ENCODE measurements at places on chromosomes 13 and 19.
A peak's percentile ranks its signal among the peaks of the same experiment; 100 is the strongest.

DNA sequence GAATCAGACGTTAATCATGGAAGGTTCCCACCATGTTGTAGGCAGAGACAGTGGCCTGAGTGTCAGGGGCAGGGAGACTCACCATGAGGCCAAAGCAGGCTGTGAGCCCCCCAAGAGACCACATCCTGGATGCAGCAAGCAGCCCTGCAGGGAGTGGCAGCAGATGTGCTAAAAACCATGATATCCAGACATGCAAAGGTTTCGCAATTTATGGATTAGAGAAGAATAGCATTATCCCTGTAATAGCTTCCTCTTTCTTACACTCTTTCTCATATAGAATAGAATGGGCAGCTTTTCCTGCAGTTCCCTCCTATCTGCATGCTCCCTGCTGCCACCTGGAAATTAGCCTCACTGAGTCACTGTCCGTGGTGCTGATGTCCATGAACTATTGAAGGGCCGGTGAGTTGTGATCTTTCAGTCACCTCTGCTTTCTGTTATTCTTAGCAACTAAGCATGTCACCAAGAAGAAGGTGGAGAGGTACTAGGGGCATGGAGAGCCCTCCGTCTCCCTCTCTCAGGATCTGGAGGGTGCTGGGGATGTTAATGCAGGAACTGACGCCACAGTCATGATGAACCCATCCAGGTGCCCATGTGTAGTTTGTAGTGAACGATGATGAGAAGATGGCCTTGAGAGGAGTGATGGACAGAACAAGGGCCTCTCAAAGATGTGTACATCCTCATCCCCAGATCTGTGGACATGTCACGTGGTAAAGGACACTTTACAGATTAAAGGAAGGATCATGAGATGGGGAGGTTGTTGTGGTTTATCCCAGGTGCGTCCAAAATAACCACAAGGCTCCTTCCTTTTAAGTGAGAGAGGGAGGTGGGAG is 9.9 kb downstream of the CEACAM4 start:
- peak; percentile 21 for DNase-seq

- DNase-seq, result peak; percentile 15
These were observed 18.3 kb downstream of the NWD1 start for GRCh38 chr19:16737911-16738310.

DNA sequence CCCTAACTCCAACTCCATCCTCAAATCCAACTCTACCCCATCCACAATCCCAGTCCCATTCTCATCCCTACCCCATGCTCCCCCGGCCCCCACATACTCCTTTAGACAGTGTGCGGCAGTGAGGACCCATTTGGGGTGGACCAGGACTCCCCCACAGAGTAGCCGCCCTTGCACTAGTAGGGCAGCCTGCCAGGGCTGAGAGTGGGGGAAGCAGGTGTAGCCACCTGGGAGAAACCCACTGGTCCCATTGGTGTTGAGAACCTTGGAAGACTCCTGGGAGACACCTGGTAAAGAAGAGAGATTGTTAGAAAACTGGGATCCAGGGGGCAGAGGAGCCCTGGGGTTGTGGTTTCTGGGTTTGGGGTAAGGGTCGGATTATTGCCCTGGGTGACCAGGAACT is 4.6 kb downstream of the KLK13 start:
- no peak for DNase-seq

- no peak for DNase-seq
These were observed 1.4 kb downstream of the NPAS1 start for GRCh38 chr19:47020992-47021496.

DNA sequence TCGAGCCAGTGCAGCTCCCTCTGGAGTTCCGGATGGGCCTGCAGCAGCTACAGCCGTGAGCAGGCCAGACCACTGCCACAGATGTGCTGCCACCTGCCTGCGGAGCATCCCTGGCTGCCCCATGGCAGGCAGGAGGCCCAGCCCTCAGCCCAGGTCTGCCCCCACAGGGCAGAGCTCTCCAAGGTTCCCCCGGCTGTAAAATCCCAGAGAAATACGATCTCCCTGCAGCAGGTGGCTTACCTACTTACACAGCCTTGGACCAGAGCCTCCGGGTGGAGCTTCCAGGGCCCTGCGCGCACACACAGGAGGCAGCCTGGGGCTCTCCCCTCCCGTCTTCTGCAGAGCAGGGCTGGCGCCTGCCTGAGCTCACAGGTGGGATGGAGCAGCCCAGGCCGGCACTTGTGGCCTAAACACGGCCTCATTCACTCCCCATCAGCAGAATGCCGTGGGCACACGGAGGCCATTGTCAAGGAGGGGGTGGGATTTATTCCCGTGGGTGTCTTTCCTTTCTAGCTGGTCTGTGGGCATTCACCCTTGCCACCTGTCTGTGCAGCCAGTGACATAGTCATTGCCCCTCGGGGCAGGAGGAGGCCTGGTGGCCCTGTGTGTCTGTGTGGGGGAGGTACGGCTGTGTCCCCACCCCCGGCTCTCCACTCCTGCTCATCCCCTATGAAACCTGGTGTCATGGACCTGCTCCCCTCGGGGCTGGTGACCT is 118.0 kb downstream of the KDM4B start:
- DNase-seq, result no peak

DNA sequence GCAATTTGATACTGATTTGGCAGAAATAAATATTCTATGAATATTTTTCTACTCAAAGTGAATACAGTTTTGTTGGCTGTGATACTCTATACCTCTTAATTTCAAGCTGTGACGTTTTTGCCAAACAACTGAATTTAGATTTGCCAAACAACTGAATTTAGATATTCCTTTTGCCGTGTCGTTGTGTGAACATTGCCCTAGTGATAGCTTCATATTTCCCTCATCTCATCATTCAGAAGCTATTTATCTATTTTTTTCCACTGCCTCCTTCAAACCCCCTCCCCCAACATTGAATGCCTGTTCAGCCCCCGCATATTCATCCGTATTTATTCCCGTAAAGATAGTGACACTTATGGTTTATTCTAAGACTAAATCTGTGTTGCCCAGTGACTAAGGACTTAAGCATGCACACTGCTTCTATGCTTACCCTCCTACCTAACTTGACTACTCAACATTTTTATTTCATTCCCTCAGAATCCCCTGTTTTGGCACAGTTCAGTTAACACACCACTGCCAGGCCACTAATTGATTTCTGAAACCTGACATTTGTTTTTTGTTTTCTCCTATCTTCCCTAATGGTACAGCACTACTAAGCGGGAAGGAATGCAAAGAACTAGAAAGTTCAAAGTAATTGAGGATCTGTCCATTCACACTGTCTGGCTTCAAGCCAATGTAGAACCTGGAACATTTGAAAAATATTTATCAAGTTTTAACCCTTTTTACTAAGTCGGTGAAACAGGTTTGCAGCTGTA is 2.8 kb upstream of the KLF5 start:
- peak; percentile 54 for DNase-seq

DNA sequence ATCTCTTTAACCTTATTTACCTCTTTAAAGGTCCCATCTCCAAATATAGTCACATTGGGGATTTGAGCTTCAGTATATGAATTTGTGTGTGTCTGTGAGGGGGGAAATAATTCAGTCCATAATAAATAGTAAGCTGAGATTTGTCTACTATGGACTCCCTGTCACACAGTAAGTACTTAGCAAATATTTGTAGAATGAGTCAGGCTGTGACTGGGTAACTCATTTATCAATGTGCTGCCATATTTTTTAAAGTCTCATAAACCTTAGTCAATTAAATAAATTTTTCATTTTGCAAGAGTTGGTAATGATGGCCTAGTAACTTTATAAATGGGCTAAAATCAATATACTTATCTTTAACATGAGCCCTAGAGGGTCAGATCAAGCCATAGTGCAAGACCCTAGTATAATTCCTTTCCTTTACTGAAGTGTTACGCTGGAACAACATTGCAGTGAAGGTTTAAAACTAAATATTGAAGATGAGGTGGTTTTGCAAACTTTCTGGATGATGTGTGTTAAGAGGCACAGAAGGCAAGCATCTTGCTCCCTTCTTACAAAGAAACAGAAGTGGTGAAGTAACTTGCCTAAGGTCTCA is 305.1 kb downstream of the KCNRG start:
- DNase-seq, result peak; percentile 62

GRCh38 chr19:44912854-44913253 is 1.6 kb upstream of the APOC1 start:
- DNase-seq, result no peak

GRCh38 chr19:46429999-46430398 is 1.3 kb upstream of the PNMA8C start:
- no peak for DNase-seq

GRCh38 chr13:66462187-66462586 is 767.9 kb downstream of the PCDH9 start:
- no peak for DNase-seq

GRCh38 chr19:45283443-45284033 is 32.5 kb downstream of the MARK4 start:
- no peak for DNase-seq

DNA sequence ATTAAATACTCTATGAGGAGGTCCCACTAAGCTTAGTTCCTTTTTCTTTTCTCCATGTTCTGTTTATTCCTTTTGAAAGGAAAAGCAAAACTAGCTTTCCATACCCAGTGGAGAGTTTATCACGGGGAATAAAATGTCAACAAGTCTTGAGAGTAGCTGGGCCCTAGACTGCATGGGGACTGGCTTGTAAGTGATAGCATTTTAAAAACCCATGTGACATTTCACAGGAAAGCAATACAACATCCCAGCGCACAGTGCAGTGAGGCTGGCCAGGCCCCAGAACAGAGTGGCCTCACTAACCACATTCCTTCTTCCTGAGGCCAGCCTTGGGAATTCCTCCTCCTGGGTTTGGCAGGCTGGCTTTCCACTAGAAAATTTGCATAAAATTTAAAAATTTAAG is 149.8 kb downstream of the DLEU7 start:
- DNase-seq, result peak; percentile 55

DNA sequence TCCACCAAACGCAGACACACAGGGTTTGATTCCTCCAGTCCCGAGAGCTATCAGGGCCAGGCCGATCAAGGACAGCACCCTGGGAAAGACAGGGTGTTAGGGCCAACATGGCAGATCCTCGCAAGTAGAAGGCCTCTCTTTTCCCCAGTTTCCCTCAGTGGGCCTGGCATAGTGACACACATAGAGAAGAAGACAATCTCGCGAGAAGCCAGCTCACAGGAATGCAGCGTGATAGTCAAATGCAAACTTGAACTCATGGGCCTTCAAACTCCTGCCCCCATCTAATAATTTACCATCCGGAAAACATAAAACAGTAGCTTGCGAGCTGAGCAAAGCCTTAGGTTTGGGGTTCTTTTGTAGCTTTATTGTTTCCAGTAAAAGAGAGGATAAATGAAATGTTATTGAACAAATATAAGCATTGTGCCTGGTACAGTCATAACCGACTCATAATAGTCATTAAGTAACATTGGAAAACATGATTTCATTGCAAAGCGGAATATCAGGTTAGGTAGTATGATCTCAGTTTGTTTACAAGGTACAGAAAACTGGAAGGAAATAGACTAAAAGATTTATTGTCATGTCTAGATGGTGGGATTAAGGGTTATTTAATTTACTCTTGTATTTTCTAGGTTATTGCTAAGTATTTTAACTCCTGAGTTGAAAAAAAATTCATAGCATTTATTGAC is 30.5 kb downstream of the SLC15A1 start:
- DNase-seq, result no peak

DNA sequence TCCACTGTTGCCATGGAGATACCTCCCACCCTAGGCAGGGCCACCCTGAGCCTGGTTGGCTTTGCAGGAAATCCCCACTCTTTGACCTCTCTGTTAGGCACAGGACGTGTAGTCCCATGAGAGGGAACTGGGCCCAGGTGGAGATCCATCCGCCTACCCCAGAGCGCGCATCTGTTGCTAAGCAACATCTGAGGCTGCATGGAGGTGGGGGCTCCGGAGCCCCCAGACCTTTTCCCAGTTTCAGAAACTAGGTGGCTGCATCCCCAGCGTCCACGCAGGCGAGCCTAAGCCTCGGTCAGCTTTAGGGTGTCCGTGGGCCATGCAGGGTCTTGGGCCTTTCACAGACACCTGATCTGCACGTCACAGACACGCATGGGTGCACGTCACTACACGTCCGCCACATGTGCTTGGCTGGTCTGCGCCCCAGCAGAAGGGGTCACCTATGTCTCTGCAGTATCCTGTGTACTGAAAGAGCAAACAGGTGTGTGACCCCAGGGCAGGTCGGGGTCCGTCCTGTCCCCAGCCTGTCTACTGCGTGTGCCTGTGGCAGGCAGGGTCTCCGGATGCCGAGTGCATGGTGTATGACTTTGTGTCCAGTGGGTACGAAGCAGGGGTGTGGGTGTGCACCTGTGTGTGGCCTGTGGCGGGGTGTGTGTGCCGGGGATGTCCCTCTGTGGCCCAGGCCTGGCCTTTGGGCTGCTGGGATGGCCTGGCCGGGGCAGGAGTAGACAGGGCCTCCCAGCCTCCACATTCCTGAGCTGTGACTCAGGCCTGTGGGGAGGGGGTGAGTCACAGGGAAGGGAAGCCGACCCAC is 4.1 kb upstream of the CIRBP start:
- peak; percentile 84 for DNase-seq

DNA sequence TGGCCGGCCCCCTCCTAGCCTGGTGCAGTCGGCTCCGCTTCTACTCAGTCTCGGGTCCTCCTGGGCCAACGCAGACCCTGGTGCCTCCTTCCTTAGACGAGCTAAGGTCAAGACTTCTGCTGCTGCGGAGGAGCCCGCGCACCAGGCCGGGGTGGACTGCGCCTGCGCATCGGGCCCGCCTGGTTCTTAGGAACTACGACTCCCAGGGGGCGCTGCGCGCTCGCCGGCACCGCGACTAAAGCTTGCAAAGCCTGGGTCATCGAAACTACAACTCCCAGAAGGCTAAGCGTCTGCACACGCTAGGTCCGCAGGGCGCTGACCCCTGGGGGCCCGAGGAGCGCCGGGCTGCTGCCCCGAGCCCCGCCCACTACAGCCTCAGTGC is at the start of gene ZNF835:
Gene ZNF835 (minus strand): TSS at position 145 of the 382 bp plus-strand sequence. CDS start 6,559 bp downstream, outside the sequence.
- DNase-seq, result no peak
